ENCODE measurements at places on chromosomes 11 and 22.

DNA sequence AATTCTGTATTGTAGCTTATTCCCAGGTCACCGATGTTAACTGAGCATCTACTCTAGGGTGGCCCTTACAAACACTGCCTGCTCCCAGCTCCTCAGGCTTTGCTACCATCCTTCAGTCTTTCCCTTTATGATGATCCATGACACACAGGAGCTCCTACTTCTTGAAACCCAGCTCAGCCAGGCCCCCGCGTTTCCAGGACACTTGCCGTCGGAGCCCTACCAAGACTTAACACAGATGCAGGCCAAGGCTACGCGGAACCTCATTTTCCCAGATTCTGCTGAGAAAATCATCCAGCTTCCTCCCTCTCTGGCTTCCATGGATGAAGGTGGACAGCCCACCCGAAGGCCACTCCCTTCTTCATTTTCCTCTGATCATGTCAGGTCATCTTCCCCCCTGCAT is 18.6 kb downstream of the IGSF9B start:
- no peak for DNase-seq

- no peak for DNase-seq
Observed at GRCh38 chr11:46524201-46524770, 69.5 kb downstream of the AMBRA1 start.

GRCh38 chr22:19815093-19815822 is 39.4 kb downstream of the GNB1L start:
- no peak for DNase-seq

- DNase-seq, result no peak
Observed at GRCh38 chr22:30314915-30315314, 11.8 kb downstream of the TBC1D10A start.

- no peak for DNase-seq
Observed at GRCh38 chr11:103210543-103210942, 101.3 kb downstream of the DYNC2H1 start.
